Memory B cell (primary cell): ENCODE measurements at places on chromosomes 11 and 22.
A peak's percentile ranks its signal among the peaks of the same experiment; 100 is the strongest.

- DNase-seq, result no peak
These were observed 16.9 kb upstream of the KIRREL3 start for GRCh38 chr11:127017482-127017881.

DNA sequence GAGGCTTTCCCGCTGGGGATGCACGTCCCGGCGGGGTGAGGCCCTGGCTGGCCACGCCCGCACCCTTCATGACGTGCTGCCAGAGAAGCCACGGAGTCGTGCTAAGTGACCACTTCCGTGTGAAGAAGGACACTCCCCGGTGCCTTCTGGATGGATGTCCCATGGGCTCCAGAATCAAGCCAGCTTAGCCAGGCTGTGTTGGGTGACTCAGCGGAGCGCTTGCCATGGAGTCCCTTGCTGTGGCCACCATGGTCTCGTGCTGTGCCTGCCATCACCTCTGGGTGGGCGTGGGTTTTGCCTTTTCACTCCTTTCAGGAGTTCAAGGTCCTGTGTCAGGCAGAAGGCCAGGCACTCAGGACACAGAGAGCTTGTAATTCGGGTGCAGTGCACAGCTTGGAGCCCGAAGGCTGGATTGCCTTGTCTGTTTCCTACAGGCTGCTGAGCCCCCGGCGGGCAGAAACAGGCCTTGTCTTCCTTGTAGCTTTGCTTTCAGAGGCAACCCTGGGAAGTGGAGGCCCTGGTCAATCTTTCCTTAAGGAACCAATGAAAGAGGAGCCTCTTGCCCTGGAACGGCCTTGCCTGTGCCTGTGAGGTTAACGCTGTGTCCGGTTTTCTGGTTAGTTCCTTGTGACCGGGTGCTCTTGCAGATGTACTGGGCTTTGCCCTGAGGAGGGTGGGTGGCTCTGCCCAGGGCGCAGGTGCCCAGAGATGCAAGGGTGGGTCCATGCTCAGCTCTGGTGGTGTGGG is 268.6 kb downstream of the TBC1D22A start:
- DNase-seq, result no peak

DNA sequence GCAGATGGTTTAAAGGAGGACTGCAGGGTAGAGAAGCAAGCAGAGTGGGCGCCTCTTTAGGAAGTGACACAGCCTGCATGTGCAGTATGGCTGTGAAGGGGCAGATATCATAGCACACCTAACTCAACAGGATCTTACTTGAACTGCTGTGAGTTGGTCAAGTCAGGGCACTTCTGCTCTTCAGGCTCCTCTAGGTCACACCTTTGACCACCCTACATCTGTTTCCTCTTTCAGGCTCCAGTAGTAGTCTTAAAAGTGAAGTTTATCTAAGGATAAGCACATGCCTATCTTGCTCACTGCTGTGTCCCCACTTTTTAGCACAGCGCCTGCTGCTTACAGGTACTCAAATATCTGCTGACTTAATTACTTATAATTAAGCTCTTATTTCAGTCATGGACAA is 6.5 kb downstream of the MRPL16 start:
- DNase-seq, result no peak

DNA sequence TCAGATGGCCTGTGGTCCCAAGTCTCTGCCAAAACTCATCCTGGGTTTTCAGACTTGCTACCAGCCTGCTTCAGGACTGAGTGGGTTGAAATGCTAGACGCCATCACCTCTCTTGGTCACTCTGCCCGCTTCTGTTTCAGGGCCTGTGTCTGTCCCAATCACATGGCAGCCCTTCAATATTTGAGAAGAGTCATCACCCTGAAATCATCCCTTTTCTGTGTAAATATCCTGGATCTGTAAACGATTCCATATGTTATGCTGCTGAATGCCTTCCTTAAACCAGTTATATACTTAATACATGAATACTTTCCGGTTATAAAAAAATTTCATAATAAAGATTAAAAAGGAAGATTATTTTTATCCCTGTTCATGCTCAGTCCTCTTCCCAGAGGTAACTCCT is 39.8 kb upstream of the TLCD5 start:
- DNase-seq, result no peak

- no peak for DNase-seq
These were observed 920.1 kb downstream of the BRD1 start for GRCh38 chr22:48907591-48907990.

- no peak for DNase-seq
These were observed 4.3 kb upstream of the HYOU1 start for GRCh38 chr11:119061256-119061655.

DNA sequence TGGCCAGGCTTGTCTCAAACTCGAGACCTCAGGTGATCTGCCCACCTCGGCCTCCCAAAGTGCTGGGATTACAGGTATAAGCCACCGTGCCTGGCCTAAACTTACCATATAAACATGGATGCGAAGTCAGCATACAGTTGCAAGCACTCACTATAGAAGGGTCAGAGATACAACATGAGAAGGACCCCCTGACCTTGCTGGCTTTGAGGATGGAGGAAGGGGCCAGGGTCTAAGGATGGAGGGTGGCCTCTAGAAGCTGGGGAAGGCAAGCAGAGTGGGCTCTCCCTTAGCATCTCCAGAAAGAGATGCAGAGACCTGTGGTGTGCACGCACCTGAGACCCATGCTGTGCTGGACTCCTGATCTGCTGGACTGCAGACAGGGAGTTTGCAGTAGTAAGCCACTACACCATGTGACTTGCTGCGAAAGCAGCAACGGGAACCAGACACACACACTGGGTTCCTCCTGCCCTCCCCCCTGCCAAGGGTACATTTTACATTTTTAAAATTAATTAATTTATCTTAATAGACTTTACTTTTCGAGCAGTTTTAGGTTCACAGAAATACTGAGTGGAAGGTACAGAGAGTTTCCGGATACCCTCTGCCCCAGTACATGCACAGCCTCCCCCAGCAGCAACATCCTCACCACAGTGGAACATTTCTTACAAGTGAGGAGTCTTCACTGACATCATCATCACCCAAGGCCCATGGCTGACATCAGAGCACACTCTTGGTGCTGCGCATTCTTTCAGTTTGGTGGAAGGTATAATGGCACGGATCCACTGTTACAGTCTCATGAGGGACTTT is 170.1 kb upstream of the B3GAT1 start:
- DNase-seq, result no peak

GRCh38 chr22:17228725-17229126 is 9.5 kb upstream of the ADA2 start:
- no peak for DNase-seq

DNA sequence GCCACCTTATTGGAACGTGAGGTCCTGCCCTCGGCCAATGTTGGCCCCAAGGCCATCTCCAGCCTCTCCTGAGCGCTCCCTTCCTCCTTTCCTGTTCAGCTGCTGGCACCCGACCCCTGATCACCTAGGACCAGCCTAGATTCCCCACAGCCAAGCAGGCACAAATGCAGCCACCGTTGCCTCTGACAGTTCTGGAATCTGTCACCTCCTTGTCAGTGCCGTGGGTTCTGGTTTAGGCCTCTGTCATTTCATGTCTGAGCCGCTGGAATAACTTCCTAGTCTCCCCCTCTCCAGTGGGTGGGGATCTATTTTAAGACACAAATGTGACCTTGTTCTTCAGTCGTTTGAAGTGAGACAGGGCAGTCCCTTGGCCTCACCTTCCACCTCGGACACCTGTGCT is 29.7 kb downstream of the FADS3 start:
- no peak for DNase-seq

- DNase-seq, result no peak
These were observed 22.3 kb downstream of the SMCO4 start for GRCh38 chr11:93520726-93521509.

DNA sequence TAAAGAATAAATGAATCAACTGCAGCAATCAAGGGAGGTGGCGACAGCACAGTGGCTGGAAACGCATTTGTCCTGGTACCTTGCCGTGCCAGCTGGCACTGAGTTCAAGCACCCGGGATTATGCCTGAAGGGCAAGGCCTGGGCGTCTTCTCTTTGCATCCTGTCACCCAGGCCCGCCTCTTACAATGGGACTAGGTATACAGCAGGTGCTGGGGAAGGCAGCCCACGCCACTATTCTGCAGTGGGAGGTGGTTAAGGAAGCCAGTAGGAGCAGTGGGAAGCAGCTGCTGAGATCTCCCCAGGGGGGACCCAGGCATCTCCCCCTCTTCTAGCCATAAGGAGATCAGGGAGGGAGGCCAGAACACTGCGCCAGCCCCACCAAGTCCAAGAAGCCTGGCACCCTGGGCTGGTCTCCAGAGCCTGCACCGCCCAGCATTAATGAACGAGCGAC is 15.3 kb upstream of the BAIAP2L2 start:
- DNase-seq, result no peak

DNA sequence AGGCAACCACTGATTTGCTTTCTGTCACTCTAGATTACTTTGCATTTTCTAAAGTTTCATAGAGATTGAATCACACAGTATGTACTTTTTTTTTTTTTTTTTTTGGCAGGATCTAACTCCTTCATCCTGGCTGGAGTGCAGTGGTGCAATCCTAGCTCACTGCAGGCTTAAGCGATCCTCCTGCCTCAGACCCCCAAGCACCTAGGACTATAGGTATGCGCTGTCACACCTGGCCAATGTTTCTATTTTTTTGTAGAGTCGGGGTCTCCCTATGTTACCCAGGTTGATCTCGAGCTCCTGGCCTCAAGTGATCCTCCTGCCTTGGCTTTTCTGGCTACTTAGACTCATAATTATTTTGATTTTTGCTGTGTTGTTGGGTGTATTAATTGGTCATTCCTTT is 294.6 kb upstream of the CTSC start:
- no peak for DNase-seq

- DNase-seq, result no peak
These were observed 9.2 kb upstream of the APOL5 start for GRCh38 chr22:35708453-35708852.

DNA sequence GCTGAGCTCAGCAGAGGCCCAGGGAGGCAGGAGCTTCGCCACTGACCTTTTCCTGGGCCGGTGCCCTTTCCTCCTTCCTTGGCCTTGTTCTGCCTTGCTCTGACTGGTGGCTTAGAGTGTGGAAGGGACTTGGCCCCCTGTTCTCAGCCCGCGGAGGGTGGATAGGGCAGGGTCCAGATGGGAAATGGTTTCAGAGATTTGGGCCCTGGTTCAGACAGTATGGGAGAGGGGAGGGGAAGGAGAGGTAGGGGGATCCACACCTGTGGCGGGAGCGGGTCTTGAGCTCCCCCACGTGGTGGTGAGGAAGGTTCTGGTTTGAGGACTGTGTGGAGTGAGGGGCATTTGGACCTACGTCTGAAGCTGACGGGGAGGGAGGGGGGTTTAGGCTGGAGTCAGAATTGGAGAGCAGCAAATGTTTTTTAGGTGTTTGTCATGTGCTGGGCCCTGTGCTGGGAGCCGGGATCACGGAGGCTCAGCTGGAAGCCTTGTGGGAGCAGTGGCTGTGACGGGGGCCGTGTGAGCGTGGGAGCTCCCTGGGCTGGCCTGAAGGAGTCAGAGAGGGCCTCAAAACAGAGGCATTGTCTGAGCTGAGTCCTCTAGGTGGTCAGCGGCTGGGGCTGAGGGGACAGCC is 27.2 kb downstream of the SHANK3 start:
- DNase-seq, result no peak

DNA sequence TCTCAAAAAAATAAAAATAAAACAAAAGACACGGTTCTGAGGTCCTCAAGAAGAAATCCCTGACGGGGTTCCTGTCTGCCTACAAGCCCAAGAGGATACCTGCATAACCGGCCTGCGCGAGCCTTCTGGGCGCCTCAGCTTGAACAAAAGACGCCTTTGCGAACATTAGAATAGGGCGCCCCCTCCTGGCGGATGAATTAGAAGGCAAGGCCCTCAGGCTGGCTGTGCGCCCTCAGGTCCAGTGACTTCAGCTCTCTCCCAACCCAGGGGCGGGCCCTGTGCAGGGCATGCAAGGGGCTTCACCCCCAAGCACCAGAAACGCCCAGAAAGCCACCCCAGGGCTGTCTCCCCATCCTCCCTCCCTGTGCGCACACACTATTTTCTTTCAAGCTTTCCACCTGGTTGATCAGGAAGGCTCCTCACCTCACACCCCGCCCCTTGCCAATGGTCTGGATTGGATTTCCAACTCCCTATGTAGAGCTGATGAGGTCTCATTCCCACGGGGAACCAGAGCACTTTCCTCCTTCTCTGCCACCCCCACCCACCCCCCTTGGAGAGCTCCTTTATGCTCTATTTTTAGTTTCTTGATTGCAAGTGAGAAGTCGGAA is 273.3 kb downstream of the BUD13 start:
- peak; percentile 59 for DNase-seq

DNA sequence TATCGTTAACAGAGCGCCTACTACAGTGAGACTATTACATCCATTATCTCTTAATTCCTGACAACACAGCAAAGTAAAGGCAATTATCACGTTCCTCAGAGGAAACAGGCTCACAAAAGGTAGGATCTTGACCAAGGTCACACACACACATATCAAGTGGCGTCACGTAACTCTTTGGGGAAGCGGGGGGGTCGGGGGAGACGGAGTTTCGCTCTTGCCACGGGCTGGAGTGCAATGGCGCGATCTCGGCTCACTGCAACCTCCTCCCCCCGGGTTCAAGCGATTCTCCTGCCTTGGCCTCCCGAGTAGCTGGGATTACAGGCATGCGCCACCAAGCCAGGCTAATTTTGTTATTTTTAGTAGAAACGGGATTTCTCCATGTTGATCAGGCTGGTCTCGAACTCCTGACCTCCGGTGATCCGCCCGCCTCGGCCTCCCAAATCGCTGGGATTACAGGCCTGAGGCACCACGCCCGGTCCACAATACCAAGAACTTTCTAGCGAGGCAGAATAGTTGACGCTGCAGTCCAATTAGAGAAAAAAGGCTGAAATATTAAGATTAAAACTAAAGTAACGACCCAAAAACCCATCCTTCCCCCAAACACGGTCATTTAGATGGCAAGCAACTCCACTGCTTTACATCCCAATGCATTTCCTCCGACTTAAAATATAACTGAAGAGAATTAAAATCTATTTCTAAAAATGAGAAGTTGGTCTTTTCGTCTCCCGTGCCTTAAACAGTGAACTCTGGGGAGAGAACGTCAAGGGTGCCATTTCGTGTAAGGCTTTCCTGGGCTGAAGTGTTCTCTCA is 1.2 kb downstream of the DDX17 start:
- DNase-seq, result peak; percentile 52

GRCh38 chr11:123188508-123189165 is 6.4 kb downstream of the CLMP start:
- no peak for DNase-seq

GRCh38 chr22:41568811-41569210 is 8.0 kb downstream of the CSDC2 start:
- DNase-seq, result no peak

DNA sequence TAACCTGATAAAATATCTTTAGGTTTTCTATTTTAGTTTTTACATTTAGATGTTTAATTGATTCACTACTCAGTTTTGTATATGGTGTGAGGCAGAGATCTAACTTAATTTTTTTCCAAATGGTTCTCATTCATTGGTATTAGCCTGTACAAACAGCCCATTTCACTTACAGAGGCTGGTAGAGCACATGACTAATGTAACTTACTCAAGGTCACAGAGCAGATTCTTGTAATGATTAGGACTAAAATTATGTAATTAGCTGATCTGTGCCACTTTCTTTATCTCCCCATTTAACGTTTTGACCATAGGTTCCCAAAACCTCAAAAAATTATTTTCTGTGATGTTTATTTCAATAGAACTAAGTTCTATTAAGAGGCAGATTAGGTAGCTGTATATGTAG is 16.5 kb upstream of the TNRC6B start:
- no peak for DNase-seq

GRCh38 chr11:129999407-129999806 is 3.2 kb downstream of the PRDM10 start:
- DNase-seq, result no peak
